Karpas-422 (cell line): ENCODE measurements at places on chromosomes 5 and 9. TPM values are rescaled to one million over a fixed set of nuclear protein-coding genes. Genes with fewer than 3 reads are reported as not detected.

Gene MYO10
- not detected in 2 replicates for total RNA-seq

Gene CKMT2
- not detected in 2 replicates for total RNA-seq

Gene GMCL2
- not detected in 2 replicates for total RNA-seq

Gene CER1
- total RNA-seq = not detected in 2 replicates

Gene FOXD4L6
- total RNA-seq = 0.30 and 1.5 TPM in 2 replicates

Gene TRIM7
- total RNA-seq = 2.0 TPM in 1 of 2 replicates, not detected in the other

Gene CDKN2B
- 2.0 and 4.3 TPM in 2 replicates for total RNA-seq

Gene CCNJL
- total RNA-seq = not detected in 2 replicates

Gene PDE6A
- not detected in 2 replicates for total RNA-seq

- H3K27ac ChIP-seq = no peak overlapping the region
- H3K27me3 ChIP-seq = no peaks in the 10 kb centered on the region
- DNase-seq = no peak
- H3K4me3 ChIP-seq = no peak overlapping the region
Measured at GRCh38 chr5:142857405-142857804, 87.2 kb downstream of the ARHGAP26 start.

DNA sequence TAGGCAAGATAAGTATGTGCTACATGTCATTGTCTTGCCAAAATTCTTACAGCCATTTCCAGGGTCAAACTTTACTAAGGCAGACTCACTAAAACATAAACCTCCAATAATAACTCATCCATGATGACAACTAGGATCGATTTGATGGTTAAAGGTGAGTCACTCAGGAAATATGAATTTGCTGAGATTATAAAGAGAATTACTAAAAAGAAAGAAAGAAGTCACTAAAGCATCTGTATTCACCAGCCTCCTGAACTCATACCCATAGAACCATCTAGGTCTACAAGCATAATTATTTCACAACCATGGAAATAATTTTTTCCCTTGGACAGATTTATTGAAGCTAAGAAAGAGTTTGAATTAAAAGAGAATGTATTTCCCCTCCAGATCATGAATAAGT is 258.6 kb downstream of the TLE1 start:
- H3K4me3 ChIP-seq = no peak overlapping the region
- no peaks in the 10 kb centered on the region for H3K4me1 ChIP-seq
- H3K27ac ChIP-seq = no peak overlapping the region
- DNase-seq = no peak
- no peaks in the 10 kb centered on the region for H3K36me3 ChIP-seq

DNA sequence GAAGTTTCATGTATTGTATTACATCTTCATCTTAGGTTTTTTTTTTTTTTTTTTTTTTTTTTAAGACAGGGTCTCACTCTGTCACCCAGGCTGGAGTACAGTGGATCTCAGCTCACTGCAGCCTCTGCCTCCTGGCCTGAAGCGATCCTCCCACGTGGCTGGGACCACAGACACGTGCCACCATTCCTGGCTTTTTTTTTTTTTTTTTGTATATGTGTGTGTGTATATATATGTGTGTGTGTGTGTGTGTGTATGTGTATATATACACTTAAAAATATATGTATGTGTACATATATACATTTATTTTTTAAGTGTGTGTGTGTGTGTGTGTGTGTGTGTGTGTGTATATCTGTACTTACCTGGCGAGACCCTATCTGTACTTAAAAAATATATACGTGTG is 6.6 kb downstream of the DMXL1 start:
- no peak overlapping the region for H3K4me3 ChIP-seq
- no peak for DNase-seq
- no peaks in the 10 kb centered on the region for H3K27me3 ChIP-seq
- no peaks in the 10 kb centered on the region for H3K36me3 ChIP-seq
- H3K27ac ChIP-seq = no peak overlapping the region

DNA sequence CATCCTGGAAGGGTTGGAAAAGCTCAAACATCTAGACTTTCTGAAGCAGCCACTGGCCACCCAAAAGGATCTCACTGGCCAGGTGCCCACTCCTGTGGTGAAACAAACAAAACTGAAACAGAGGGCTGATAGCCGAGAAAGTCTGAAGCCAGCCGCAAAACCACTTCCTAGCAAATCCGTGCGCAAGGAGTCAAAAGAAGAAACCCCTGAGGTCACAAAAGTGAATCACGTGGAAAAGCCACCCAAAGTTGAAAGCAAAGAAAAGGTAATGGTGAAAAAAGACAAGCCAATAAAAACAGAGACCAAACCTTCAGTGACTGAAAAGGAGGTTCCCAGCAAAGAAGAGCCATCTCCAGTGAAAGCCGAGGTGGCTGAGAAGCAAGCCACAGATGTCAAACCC is 87.6 kb downstream of the MAP1B start:
- H3K27ac ChIP-seq = no peak overlapping the region
- no peak for DNase-seq
- H3K4me1 ChIP-seq = peaks cover 10% of the 10 kb centered on the region
- no peak overlapping the region for H3K4me3 ChIP-seq
- H3K27me3 ChIP-seq = no peaks in the 10 kb centered on the region
- no peaks in the 10 kb centered on the region for H3K36me3 ChIP-seq

DNA sequence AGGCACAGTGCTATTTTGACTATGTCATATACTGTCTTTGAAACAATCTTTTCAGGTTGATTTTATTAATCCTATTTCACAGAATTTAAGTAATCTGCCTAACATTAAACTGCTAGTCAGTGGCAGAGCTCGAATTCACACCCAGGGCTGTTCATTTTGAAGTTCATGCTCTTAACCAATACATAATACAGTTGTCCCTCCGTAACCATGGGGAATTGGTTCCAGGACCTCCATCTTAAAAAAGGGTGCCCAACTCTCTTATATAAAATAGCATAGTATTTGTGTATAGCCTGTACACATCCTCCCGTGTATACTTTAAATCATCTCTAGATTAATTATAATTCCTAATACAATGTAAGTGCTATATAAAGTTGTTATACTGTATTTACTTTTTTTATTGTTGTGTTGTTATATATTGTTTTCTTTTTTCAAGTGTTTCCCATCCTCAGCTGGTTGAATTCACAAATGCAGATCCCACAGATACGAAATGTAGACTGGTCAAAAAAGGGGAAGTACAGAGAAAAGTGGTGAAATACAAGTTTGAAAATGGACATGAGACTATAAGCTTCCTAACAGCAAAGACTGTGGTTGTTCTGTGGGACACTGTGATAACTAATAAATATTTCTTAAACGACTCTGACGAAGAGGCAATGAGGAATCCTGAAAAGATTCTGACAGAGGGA is 18.3 kb downstream of the RFX3 start:
- H3K4me3 ChIP-seq = peak overlapping the region; percentile 61
- H3K4me1 ChIP-seq = peaks cover 57% of the 10 kb centered on the region
- H3K27me3 ChIP-seq = no peaks in the 10 kb centered on the region
- H3K27ac ChIP-seq = peak overlapping the region; percentile 94
- DNase-seq = peak; percentile 74

DNA sequence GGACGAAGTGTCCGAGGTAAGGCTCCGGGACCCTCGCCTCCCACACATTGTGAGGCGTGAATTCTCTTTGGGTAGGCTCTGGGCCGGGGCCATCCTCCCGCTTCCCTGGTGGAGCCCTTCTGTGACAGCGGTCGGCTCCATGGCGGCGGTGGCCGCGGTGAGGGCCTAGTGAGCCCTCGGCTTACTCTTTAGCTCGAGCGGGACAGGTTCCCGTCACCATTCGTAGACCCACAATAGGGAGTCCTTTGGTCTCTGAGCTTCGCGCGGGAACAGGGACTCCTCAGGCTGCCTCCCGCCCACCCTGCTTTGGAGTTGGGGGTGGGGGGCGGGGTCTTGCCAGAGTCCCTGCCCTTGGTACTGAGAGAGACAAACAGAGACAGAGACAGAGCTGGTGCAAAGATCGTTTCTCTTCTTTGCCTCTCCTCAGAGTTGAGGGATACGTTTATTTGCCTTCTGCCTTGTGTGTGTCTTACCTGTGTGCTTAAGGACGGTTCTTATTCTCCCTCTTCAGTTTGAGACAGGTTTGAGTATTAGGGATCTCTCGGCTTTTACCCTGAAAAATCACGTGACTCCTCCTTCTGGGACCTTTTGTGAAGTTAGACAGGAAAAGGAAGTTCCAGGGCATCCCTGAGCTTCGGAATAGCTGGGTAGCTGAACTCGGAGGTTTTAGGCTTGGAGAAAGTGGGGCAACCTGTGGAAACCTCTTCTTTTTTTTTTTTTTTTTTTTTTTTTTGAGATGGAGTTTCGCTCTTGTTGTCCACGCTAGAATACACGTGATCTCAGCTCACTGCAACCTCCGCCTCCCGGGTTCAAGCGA is 833 bp downstream of the ANKHD1 start:
- H3K36me3 ChIP-seq = peaks cover 6% of the 10 kb centered on the region; the same call in 1 of the 2 replicates
- H3K27ac ChIP-seq = peak overlapping the region; percentile 79
- peak; percentile 83 for DNase-seq
- H3K4me3 ChIP-seq = peak overlapping the region; percentile 96

DNA sequence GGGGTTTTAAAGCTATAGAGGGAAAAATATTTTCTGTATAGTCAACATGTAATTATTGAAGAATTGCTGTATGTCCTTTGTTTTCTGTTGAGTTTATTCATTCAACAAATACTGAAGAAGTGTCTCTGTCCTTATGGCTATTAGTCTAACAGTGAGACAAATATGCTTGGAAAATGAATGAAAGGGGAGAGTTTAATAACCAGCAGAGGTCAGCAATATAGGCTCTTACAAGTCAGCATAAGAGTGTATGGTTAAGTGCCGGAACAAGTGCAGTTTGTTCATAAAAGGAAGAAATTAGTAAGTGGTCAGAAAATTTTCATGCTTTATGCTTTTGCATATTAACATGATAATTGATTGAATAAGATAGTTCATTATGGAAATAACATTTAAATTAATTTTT is 3.6 kb downstream of the SCAMP1 start:
- no peak for DNase-seq
- peaks cover 48% of the 10 kb centered on the region for H3K4me1 ChIP-seq
- no peaks in the 10 kb centered on the region for H3K27me3 ChIP-seq
- H3K4me3 ChIP-seq = no peak overlapping the region
- H3K36me3 ChIP-seq = no peaks in the 10 kb centered on the region

DNA sequence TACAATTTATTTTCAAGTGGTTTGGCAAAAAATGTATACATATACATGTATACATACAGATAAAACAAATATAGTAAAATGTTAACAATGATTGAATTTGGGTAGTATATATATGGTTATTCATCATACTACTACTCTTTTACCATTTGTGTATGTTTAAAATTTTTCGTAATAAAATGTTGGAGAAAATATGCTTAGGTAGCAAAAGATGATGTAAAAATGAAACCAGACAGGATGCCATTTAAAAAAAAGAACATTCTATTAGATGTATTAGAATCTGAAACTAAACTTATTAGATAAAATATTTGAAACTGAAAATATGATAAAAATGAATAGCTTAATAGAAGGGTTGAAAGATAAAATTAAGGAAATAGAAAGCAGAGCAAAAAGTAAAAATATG is 144.9 kb upstream of the FER start:
- H3K4me1 ChIP-seq = no peaks in the 10 kb centered on the region
- no peak for DNase-seq
- H3K27me3 ChIP-seq = no peaks in the 10 kb centered on the region
- H3K27ac ChIP-seq = no peak overlapping the region
- H3K36me3 ChIP-seq = no peaks in the 10 kb centered on the region

DNA sequence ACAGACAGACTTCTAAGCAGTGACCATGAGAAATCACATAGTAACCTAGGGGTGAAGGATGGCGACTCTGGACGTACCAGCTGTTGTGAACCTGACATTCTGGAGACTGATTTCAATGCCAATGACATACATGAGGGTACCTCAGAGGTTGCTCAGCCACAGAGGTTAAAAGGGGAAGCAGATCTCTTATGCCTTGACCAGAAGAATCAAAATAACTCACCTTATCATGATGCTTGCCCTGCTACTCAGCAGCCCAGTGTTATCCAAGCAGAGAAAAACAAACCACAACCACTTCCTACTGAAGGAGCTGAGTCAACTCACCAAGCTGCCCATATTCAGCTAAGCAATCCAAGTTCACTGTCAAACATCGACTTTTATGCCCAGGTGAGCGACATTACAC is 38.0 kb upstream of the CCDC152 start:
- no peaks in the 10 kb centered on the region for H3K27me3 ChIP-seq
- no peaks in the 10 kb centered on the region for H3K4me1 ChIP-seq
- H3K27ac ChIP-seq = no peak overlapping the region
- no peak for DNase-seq

GRCh38 chr9:35575478-35575877 is 29.6 kb upstream of the TESK1 start:
- no peak for DNase-seq
- H3K27ac ChIP-seq = no peak overlapping the region
- no peaks in the 10 kb centered on the region for H3K27me3 ChIP-seq

DNA sequence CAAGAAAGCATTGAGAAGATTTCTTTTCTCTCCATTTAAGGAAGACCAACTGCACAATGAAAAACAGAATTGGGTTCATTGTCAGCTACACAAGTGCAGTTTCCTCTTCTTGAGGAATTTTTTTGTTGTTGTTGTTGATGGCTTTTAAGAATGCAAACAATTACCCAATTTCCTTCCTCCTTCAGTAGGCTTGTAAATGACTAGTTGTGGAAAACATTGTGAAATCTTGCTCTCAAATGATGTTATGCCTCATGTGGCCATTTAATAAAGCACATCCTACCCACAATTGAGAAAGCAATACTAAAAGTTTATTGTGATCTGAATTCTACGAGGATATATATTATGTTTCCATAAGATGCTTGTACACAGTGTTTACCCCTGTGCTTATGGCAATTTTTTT is 171.6 kb downstream of the FAM174A start:
- no peak overlapping the region for H3K4me3 ChIP-seq
- H3K36me3 ChIP-seq = no peaks in the 10 kb centered on the region
- no peaks in the 10 kb centered on the region for H3K27me3 ChIP-seq
- DNase-seq = peak; percentile 50

DNA sequence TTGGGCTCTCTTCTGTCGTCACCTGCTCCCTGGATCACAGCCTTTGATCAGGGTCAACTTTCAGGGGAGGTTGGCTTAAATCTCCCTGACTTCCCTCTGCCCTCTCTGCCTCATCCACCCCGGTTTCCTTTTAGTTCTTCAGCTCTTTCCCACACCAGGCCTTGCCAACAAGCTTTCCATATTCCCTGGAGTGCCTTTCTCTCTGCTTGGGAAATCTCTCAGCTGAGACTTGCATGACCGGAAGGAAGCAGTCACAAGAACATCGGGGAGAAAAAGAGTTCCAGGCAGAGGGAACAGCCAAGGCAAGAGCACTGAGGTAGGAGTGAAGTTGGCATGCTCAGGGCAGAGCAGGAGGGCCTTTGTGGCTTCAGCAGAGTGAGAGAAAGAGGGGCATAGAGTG is 88.4 kb upstream of the HSPA9 start:
- peak overlapping the region; percentile 26; the same call in 1 of the 2 replicates for H3K4me3 ChIP-seq
- H3K27me3 ChIP-seq = no peaks in the 10 kb centered on the region
- H3K4me1 ChIP-seq = peaks cover 18% of the 10 kb centered on the region
- no peaks in the 10 kb centered on the region for H3K36me3 ChIP-seq
- peak overlapping the region; percentile 38 for H3K27ac ChIP-seq

GRCh38 chr5:31936683-31937082 is 237.4 kb downstream of the GOLPH3 start:
- no peak overlapping the region for H3K27ac ChIP-seq
- H3K27me3 ChIP-seq = no peaks in the 10 kb centered on the region
- H3K36me3 ChIP-seq = no peaks in the 10 kb centered on the region
- H3K4me1 ChIP-seq = no peaks in the 10 kb centered on the region
- DNase-seq = no peak

- H3K36me3 ChIP-seq = peaks cover 7% of the 10 kb centered on the region
- no peaks in the 10 kb centered on the region for H3K27me3 ChIP-seq
- H3K4me1 ChIP-seq = no peaks in the 10 kb centered on the region
Measured at GRCh38 chr9:94269264-94269663, 10.2 kb downstream of the ZNF169 start.

- no peak overlapping the region for H3K27ac ChIP-seq
- peak; percentile 62 for DNase-seq
- H3K4me1 ChIP-seq = peaks cover 10% of the 10 kb centered on the region
- no peaks in the 10 kb centered on the region for H3K27me3 ChIP-seq
Measured at GRCh38 chr5:66861402-66861801, 265.2 kb downstream of the MAST4 start.
